ENCODE measurements at places on chromosomes 1 and 21.
A peak's percentile ranks its signal among the peaks of the same experiment; 100 is the strongest.

DNA sequence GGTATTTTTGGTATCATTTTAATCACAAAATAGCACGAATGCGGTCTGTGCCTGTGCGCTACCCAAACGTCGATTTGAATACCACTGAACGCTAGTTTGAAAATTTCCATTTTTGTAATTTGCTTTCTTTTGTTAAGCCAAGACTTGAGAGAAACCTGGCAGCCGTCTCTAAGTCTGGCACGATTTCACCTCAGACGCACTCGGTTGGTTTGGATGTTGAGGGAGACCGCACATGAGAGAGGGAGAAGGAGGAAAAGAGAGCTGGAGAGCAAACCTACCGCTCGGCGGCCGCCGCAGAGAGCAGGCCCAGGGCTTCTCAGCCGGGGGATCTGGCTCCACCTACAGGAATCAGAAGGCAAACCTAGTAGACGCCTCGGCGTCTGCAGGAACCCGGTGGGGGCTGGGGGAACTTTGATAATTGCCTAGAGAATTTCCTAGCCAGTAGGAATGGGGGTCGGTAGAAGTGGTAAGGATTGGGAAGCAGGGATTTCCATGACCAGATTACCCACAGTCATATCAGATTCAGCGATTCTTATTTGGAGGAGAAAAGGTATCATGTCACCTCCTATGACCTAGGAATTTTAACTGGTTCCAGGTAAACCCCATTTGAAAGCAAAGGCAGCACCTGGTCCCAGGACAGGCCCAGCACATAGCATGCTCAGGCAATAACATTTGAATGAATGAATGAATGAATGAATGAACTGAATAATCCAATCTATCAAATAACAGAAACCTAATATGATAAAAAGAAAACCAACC, 83.2 kb downstream of the TM2D1 start:
- DNase-seq: peak; percentile 81
- H3K4me1 ChIP-seq: peaks cover 20% of the 10 kb centered on the region
- no peaks in the 10 kb centered on the region for H3K36me3 ChIP-seq
- H3K27ac ChIP-seq: no peak overlapping the region
- H3K4me3 ChIP-seq: peak overlapping the region; percentile 61

- H3K27ac ChIP-seq: no peak overlapping the region
- H3K36me3 ChIP-seq: peaks cover 36% of the 10 kb centered on the region
- H3K4me3 ChIP-seq: no peak overlapping the region
- DNase-seq: no peak
- no peaks in the 10 kb centered on the region for H3K27me3 ChIP-seq
Measured at GRCh38 chr1:100053727-100054126, 79.0 kb downstream of the SASS6 start.

- H3K27me3 ChIP-seq: 0 out of 2 replicates have a peak, but pooled peaks cover 4% of the 10 kb centered on the region
- H3K36me3 ChIP-seq: no peaks in the 10 kb centered on the region
- peak; percentile 65 for DNase-seq
- H3K27ac ChIP-seq: no peak overlapping the region
Measured at GRCh38 chr1:185408700-185409270, 91.7 kb upstream of the IVNS1ABP start.

- no peaks in the 10 kb centered on the region for H3K36me3 ChIP-seq
- H3K4me1 ChIP-seq: peaks cover 24% of the 10 kb centered on the region
- DNase-seq: no peak
Measured at GRCh38 chr1:205298191-205298994, 23.2 kb downstream of the NUAK2 start.

- H3K27me3 ChIP-seq: no peaks in the 10 kb centered on the region
- H3K4me1 ChIP-seq: peaks cover 31% of the 10 kb centered on the region
- no peak overlapping the region for H3K27ac ChIP-seq
- no peak overlapping the region for H3K4me3 ChIP-seq
- no peaks in the 10 kb centered on the region for H3K36me3 ChIP-seq
Measured at GRCh38 chr1:234956821-234957329, 171.8 kb downstream of the TOMM20 start.

DNA sequence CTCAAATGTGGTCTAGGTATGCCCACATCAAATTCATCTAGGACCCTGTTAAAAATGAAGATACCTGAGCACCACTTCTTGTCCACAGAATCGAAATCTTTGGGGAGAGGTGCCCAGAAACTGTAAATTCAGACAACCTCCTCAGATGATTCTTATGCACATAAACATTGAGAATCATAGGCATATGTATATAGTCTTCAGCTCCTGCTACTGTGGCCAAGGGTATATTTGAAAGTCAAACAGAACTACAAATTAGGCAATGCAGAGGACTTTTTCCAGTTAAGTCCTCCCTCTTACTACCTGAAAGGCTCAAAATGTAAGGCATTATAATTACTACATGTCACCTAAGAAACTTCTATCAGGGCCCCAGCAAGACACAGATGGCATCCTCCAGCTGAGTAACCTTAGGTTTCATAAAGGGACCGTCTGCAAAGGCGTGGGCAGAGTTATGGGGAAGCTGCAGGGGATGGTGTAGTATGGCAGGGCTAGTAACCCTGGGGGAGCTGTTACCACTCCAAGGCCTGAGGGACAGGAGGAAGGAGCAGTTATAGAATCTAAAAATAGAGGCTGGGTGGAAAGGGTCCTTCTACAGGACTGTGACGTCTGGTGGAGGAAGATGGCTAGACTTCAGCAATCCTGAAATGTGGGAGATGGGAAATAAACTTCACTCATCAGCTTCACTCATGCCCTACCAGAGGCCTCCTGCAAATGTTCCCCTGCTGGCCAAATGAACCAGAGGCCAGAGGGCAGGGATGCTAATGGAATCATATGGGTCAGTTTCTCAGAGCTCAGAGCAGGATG, 46.3 kb downstream of the DAB1 start:
- H3K4me1 ChIP-seq: no peaks in the 10 kb centered on the region
- no peaks in the 10 kb centered on the region for H3K36me3 ChIP-seq
- no peak overlapping the region for H3K27ac ChIP-seq

DNA sequence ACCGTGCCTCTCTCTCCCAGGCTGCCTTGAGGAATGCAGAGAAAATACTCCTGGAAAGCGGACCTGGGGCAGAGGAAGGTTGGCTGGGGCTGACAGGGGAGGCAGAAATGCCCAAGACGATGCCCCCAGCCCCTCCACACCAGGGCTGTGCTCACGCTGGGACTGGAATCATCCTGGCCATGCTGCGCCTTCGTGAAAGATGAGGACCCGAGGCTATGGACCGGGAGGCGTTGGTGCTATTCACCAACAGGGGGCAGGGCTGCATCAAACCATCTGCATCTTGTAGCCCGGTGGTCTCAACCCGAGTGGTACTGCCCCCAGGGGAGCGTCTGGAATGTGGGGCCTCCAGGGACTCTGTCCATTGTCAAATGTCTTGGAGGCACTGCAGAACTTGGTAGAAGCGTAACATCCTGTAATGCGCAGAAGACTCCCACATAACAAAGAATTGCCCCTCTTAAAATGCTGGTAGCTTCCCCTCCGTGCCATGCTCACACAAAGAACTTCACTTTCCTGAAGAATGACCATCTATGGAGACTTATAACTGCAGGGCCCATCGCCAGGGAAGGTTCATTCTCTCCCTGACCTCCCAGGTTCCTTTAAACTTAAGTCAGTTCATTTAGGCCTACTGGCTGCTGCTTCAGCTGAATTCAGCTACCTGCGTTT, 251.2 kb downstream of the RRAGC start:
- no peak overlapping the region for H3K27ac ChIP-seq
- no peaks in the 10 kb centered on the region for H3K36me3 ChIP-seq
- H3K27me3 ChIP-seq: no peaks in the 10 kb centered on the region
- no peaks in the 10 kb centered on the region for H3K4me1 ChIP-seq

- no peaks in the 10 kb centered on the region for H3K27me3 ChIP-seq
- no peaks in the 10 kb centered on the region for H3K4me1 ChIP-seq
- no peak for DNase-seq
Measured at GRCh38 chr1:86335916-86336315, 60.2 kb downstream of the ODF2L start.

GRCh38 chr21:31798842-31799704, 67.2 kb upstream of the SCAF4 start:
- no peak overlapping the region for H3K4me3 ChIP-seq
- H3K36me3 ChIP-seq: no peaks in the 10 kb centered on the region
- no peak for DNase-seq
- H3K4me1 ChIP-seq: peaks cover 9% of the 10 kb centered on the region

- DNase-seq: no peak
- H3K4me1 ChIP-seq: no peaks in the 10 kb centered on the region
- no peaks in the 10 kb centered on the region for H3K27me3 ChIP-seq
- no peak overlapping the region for H3K4me3 ChIP-seq
Measured at GRCh38 chr1:11617314-11617713, 36.9 kb downstream of the FBXO2 start.

DNA sequence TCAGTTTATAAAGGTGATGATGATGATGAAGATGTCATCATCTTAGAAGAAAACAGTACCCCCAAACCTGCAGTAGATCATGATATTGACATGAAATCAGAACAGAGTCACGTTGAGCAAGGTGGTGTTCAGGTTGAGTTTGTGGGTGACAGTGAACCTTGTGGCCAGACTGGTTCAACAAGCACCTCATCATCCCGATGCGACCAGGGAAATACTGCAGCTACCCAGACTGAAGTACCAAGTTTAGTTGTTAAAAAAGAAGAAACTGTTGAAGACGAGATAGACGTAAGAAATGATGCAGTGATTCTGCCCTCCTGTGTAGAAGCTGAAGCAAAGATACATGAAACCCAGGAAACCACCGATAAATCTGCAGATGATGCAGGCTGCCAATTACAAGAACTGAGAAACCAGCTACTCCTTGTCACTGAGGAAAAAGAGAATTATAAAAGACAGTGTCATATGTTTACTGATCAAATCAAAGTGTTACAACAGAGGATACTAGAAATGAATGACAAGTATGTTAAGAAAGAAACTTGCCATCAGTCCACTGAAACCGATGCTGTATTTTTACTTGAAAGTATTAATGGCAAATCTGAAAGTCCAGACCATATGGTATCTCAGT, 16.0 kb upstream of the CHAF1B start:
- H3K4me1 ChIP-seq: no peaks in the 10 kb centered on the region
- no peak overlapping the region for H3K4me3 ChIP-seq
- H3K27me3 ChIP-seq: no peaks in the 10 kb centered on the region
- H3K36me3 ChIP-seq: peaks cover 32% of the 10 kb centered on the region
- no peak for DNase-seq

DNA sequence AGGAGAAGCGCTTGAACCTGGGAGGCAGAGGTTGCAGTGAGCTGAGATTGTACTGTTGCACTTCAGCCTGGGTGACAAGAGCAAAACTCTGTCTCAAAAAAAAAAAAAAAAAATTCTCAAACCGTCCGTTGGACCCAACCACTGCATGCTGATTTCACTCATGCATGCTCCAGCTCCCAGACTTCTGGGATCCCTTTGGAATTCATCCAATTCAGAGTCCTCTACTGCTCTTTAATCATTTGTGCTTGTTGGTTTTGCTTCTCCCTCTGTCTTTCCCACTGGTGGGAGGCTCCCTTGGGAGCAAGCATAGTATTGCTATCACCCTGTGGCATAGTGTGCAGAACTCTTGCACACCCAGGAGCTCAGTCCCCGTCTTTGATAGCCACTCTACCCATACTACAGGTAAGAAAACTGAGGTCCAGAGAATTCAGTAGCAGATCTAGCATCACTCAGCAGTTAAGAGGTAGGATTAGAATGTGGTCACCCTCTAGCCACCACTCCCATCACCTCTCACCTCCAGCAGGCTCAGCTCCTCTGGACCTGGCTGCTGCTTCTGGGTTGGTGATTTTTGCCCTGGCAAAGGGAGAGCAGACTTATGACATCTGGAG, 3.1 kb upstream of the LMNA start:
- H3K27ac ChIP-seq: no peak overlapping the region
- peaks cover 9% of the 10 kb centered on the region for H3K4me1 ChIP-seq
- no peaks in the 10 kb centered on the region for H3K27me3 ChIP-seq
- H3K36me3 ChIP-seq: no peaks in the 10 kb centered on the region
- no peak overlapping the region for H3K4me3 ChIP-seq

- DNase-seq: no peak
- no peaks in the 10 kb centered on the region for H3K27me3 ChIP-seq
- peaks cover 19% of the 10 kb centered on the region for H3K36me3 ChIP-seq
- no peak overlapping the region for H3K27ac ChIP-seq
- H3K4me1 ChIP-seq: no peaks in the 10 kb centered on the region
Measured at GRCh38 chr1:21278208-21278859, 11.9 kb downstream of the ECE1 start.

DNA sequence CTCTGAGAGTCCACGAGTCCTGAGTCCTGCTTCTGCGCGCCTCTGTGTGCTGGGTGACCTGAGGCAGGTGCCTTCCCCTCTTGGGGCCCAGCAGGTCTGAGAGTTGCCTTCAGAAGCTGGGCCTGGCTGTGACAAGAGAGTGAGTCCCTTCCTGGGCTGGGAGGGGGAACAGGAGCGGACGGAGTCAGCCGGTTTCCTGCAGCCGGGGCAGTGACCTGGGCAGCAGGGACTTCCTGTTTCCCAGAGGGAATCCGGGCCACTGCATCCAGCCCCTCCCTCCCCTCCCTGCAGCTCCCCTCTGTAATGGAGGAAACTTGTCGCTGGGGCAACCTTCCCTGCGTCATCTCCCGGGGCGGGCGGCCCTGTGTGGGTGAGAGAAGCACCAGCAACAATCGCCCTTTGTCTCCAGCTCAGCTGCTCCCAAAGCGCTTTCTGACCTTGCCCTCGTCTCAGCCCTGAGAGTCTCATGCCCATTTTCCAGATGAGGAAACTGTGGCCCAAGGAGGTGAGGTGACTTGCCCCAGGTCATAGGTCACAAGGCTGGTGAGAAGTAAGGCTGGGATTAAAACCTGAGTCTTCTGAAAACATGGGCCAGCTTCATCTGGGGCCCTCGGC, 61.1 kb downstream of the SDC3 start:
- H3K27ac ChIP-seq: no peak overlapping the region
- no peaks in the 10 kb centered on the region for H3K36me3 ChIP-seq
- no peak for DNase-seq

- no peaks in the 10 kb centered on the region for H3K36me3 ChIP-seq
- H3K27ac ChIP-seq: no peak overlapping the region
- H3K4me3 ChIP-seq: no peak overlapping the region
Measured at GRCh38 chr1:182386980-182387379, 4.6 kb downstream of the GLUL start.

Measured in Karpas-422 (cell line).